Suppressor macrophage treated with lipopolysaccharide for 1 hour (primary cell): ENCODE measurements at places on chromosomes 4 and X.

DNA sequence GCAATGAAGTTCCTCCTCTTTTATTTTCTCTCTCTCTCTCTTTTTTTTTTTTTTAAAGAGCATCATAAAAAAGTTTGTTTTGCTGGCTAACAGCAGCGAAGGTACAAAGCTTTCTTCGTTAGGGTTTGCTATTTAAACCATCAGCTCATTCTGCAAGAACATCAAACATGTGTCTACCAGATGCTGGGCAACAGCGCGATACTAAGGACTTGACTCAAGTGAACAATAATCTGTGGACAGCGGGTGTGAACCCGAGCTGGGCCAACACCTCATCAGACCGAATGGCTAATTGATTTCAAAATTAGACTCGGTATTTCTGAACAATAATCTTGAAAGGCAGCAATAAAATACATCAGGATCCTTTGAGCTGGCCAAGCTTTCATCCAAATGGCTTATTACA lies 246.4 kb downstream of the FBXO8 start:
- no peak for DNase-seq

DNA sequence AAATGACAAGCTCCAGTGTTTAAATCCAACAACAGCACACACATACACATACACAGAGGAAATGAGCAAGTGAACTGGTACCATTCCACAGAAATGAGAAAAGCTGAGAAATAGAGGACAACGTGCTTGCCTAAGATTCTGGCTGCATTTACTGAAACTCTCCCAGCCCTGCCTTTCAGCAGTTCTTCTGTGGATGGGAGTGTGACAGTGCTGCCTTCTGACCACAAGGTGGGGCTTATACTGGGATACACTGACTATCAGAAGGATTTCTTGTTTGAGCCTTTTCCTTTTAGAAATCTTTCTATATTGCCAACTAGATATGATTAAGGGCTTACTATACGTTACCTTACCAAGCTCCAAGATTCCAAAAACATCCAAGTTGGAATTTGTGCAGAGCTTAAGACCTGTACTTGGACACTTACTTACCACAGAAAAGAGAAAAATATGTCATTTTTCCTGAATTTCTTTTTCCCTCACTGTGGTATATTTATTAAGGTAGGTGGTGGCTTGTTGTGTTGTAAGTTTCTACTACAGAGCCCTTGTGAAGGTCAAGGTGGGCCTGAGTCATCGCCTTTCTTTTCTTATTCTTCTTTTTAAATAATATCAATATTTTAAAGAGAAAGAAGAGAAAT lies 10.7 kb upstream of the CXCL8 start:
- DNase-seq = peak; percentile 73

GRCh38 chrX:110951472-110952269 lies 144.3 kb upstream of the PAK3 start:
- DNase-seq = no peak

DNA sequence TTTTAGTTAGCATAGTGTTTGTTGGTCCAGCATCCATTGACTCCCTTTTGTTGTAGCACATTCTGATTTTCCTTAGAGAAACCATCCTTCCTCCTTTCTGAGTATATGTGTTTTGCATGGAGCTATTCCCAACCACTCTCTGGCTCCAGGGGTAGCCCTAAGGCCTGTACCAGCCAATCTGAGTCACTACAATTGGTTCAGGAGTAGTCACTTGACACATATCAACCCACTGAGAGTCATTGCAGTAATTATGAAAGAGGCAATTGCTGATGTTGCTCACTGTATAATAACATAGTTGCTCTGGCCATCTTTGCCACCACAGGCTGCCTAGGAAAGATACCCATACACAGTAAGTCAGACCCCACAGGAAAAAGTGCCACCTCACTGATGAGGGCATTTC lies 71.2 kb upstream of the GRID2 start:
- no peak for DNase-seq

GRCh38 chrX:95889279-95889678 lies 795.4 kb upstream of the DIAPH2 start:
- no peak for DNase-seq

DNA sequence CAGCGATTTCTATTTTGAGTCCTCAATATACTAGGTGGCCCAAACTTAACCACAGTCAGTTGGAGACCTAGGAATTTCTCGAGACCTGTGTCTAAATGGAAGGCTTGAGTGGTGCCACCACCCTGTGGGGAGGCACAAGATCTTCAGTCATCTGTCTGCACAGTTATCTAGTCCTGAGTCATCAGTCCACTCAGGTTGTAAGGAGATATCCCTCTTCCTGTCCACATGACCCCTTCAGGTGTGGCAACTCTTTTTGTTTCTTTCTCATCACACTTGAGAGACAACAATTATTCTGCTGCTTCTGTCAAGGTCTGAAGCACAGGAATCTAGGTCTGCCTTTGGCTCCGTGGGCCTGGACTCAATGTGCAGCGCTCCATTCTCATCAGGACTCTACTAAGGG lies 64.4 kb upstream of the IBSP start:
- DNase-seq = no peak

- DNase-seq = peak; percentile 56
These were observed 252.3 kb downstream of the ARHGAP10 start for GRCh38 chr4:147984065-147984777.

- peak; percentile 67 for DNase-seq
These were observed 54.5 kb downstream of the RTL9 start for GRCh38 chrX:110412971-110413726.

DNA sequence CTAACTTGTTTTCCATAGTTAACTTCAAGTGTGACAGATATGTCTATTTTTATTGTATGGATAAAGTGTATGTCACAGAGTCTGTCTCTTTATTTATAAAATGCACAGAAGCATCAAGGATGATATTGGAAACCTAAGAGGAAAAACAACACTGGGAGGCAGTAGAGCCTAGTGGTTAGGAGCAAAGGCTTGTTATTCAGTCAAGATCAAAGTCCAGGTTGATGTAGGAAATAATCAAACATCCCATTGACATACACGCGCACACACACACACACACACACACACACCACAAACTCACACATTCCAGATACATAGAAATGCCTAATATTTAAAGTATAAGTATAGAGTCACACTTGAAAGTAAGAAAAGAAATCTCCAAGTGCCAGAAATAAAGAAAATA lies 206.8 kb downstream of the CHRDL1 start:
- no peak for DNase-seq

DNA sequence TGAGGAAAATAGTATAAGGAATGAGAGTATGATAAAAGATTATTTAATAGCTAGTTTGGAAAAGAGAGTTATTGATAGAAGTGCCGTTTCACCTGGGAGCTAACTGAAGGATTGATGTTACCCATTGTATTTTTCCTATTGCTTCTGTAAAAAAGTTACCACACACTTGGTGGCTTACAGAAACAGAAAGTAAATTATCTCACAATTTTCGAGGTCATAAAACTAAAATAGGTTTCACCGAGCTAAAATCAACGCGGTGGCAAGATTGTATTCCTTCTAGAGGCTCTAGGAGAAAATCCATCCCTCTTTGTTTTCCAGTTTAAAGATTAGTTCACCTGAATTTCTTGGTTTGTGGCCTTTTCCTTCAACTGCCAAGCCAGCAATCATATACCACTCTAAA lies 11.1 kb upstream of the TRAM1L1 start:
- no peak for DNase-seq

GRCh38 chr4:147833741-147834140 lies 101.9 kb downstream of the ARHGAP10 start:
- DNase-seq = no peak

DNA sequence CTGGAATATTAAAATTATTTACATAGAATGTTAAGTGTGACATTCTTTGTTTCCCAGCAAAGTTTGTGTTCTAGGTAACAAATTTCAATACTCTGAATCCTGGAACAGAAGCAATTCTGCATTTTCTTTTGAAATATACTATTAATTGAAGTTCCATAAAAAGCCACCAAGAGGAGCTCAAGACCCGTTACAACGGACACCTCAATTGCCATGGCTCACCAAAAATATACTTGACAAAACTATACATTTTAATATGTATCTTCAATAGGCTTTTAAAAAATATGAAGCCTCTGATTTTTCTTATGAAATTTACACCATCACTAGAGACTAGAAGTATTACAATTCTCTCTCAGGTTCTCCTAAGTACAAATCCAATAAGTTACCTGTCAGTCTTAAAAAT lies 111.4 kb downstream of the NYX start:
- DNase-seq = peak; percentile 31

DNA sequence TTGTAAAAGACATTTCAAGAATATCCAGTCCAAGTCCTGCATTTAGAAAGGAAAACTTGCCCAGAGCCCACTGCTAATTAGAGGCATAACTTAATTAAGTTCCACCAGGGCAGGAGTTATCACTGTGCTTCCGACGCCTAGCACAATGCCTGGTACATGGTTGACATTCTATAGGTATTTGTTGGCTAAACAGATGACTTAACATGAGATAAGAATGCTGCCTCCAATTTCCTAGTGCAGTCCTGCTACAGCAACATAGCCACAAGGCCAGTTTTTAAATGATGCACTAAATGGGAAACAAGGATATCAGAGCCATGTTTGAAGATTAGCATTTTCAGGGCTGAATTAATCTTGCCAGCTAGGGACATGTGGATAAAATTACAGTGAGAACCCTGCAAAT lies 164.1 kb downstream of the RASL11B start:
- no peak for DNase-seq

DNA sequence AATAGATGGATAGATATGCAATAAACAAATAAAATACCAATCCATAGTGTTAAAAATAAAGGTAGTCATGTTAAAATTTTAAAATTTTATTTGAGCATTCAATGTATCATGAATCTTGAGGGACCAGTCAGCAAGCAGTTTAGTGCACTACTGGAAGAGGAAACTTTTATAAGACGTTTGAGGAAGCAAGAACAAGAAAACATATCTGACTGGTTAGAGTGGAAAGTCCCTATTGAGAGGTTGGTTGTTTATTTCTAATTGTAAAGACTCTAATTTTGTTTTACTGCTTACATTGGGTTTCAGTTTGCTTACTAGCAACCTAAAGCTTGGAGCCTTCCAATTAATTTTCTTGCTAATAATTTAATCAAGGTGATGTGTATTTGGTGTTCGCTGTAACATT lies 786.2 kb downstream of the RAB28 start:
- DNase-seq = peak; percentile 3

DNA sequence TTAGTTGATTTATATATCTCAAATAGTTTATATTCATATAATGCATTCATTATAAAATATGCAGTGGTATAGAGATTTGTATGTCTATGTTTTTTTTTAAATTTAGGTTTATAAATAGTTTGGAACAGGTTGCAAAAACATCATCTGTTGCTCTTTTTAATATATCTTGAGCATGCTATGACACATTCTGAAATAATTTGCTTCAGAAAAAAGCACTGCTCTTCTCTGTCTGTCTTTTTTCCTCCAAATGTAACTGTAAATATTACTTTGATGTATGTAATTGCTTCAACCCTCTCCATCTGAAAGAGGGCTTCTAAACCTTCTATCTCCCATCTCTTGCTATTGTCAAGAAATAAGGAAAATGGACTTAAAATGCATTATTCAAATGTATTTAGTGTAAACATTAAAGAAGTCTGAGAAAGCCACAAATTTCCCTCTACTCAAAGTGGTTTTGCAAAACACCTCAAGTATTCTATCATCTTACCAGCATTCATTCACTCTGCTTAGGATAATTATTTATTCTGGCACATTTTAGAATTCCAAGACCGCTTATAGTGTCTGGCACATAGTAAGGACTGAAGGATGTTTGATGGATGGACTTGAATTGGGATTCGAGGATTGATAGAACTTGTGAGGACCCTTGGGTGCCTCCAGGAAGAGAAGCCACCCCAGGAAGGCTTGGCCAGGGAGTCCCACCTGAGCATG lies 87.8 kb downstream of the CLNK start:
- DNase-seq = no peak

DNA sequence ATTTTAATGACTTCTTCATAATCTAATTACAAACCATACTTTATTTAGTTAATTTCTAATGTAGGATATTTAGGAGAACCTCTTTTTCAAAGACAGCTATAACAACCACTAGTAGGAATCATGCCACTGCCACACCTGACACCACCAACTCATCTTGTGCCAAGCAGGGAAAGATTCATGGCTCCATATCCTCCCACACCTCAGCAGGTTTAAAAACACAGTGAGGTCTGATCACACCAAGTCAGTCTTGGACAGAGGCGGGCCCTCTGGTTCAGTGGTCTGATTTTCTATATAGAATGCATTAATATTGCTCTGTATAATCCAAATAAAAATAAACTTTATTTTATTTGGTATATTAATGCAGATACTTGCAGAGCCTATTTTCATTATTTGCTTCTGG lies 227.7 kb upstream of the TTC29 start:
- no peak for DNase-seq

GRCh38 chr4:56612282-56612681 lies 68.8 kb downstream of the HOPX start:
- DNase-seq = no peak

DNA sequence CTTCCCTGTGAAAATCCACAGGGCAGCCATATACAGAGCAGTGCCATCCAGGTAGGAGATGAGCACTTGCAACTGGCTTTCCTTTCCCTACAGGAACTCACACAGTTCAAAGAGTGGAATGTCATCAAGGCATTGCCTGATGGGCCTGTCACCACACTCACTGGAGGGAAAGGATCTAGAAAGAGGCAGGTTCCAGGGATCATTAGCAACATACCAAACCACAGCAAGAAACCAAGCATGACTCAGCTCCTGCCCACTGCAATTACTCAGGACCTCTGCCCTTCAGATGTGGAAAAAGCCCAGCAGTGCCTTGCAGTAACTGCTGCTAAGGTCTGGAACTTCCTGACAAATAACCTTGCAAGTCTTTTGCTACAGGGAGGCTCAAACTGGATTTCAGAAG lies 101.2 kb downstream of the ZNF674 start:
- peak; percentile 76 for DNase-seq

- DNase-seq = peak; percentile 46
These were observed 19.6 kb downstream of the CLCN4 start for GRCh38 chrX:10176121-10177003.

DNA sequence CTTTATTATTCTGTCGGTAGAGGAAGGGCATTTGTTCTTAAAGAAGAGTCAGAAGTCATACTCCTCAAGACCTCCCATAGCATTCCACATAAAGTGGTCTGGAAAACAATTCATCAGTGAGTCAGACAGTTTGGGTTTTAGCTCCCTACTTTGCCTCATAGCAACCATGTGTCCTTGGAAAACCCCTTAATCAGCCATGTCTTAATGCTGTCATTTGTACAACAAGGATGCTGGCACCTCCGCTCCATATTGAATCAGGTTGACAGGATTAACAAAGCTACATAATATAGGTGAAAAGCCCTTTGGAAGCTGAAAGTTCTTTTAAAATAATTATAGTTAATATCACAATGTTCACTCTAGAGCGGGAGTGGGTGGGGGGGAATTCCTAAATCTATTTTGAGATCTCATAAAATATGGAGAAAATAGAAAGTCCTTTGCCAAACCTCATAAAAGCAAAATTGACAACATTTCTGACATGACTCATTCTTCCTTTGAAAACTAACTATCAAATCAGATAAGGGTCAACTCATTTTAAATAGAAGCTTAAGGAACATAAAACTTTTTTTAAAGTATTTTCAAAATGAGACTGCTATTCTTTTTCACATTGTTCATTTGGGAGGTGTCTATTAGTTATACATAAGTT lies 37.3 kb upstream of the GUCY1A1 start:
- peak; percentile 40 for DNase-seq

GRCh38 chrX:16604337-16604736 lies 45.6 kb upstream of the S100G start:
- DNase-seq = no peak

- DNase-seq = no peak
These were observed 148.0 kb upstream of the STX18 start for GRCh38 chr4:4689694-4690440.
